Activated naive CD8-positive, alpha-beta T cell treated with anti-CD3 and anti-CD28 coated beads for 36 hours (primary cell): ENCODE measurements at places on chromosomes 16 and 17. TPM values are rescaled to one million over a fixed set of nuclear protein-coding genes. Genes with fewer than 3 reads are reported as not detected.

DNA sequence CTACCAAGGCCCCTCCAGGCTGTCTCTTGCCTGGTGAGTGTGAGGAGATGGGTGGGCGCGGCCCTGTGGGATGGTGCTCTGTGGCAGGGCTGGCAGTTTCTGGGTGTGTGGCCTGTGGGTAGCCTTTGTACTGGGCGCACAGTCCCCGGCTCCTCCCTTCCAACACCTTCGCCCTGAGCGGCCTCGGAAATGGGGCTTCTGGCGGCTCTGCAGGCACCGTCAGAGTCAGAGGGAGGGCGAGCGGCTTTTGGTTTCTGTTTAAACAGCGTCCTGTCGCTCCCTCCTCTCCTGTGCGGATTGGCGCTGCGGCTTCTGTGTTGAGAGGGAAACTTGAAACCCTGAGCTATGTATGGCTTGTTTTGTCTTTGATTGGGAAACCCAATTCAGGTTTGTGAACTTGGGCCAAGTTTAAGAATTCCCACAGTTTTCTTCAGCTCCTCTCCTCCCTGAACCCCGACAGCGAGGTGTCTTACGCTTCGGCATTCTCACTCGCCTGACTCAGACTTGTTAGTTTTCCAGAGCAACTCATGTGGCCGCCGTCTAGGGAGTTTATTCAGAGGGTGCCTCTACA, 8.3 kb upstream of the ZNF750 start:
- peak overlapping the region; percentile 47 for H3K4me3 ChIP-seq
- peaks cover 15% of the 10 kb centered on the region for H3K4me1 ChIP-seq

DNA sequence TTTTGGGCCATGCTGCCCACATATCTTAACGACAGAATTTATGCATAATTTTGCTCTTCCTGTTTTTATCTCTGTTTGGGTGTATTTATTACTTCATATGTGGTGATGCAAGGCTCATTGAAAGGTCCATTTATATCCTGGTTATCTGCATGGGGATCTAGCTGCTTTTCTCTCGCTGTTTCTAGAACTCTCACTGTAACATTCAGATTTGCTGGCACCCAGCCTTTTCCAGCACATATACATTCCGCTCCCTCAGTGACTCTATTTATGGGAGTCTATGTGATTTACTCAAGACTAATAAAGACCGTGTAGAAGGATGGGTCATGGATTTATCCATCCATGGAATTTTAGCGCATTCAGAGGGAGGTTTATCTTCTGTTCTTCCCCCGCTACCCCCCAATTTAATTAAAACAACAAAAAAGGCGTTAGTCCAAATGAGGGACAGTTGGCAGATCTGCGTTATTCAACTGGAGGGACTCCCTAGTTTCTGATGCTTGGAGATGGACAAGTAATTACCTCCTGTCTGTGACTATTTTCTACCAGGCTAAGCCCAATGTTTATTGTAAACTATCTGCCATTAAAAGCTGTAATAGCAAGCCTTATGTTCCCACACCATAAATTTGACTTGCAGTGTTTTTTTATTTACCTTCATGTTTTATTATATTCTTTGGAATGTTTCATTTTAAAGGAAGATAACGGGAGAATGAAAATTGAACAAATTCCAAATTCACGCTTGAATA, 19.8 kb upstream of the MARCHF10 start:
- H3K27ac ChIP-seq = no peak overlapping the region
- H3K36me3 ChIP-seq = no peaks in the 10 kb centered on the region
- no peak overlapping the region for H3K4me3 ChIP-seq
- no peaks in the 10 kb centered on the region for H3K27me3 ChIP-seq

GRCh38 chr17:52383493-52384100, 225.1 kb upstream of the CA10 start:
- H3K27ac ChIP-seq = no peak overlapping the region
- no peak overlapping the region for H3K4me3 ChIP-seq
- no peaks in the 10 kb centered on the region for H3K36me3 ChIP-seq
- DNase-seq = peak; percentile 22

DNA sequence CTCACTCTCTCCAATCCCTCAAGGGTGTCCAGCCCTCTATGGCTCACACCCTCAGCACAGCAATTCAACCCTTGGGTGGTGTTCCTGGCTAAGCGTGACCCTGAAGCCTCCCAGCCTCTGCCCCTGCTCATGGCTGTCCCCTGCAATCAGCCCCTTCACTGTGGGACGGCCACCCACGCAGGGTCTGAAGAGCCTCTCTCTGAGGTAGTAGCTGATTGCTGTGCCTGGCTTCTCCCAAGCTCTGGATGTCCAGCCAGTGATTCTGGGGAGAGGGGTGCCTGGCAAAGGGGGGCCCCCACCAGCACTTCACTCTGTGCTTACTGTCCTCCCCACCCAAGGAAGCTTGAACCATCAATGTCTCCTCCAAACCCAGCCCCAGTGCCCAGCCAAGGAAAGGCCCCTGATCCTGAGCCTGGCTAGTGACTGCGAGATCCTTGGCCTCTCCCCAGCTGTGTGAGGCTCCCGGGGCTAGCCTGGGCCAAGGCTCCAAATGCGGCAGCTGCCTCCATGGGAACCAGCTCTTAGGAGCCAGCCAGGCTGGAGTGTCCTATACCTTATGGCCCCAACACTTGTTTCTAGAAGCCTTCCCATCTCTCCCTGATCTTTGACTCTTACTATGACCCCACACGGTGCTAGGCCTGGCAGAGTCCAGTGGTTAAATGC, 9.9 kb downstream of the MTSS2 start:
- H3K27ac ChIP-seq = no peak overlapping the region
- H3K4me1 ChIP-seq = peaks cover 1% of the 10 kb centered on the region
- H3K36me3 ChIP-seq = peaks cover 2% of the 10 kb centered on the region
- no peak overlapping the region for H3K4me3 ChIP-seq
- no peaks in the 10 kb centered on the region for H3K27me3 ChIP-seq
- DNase-seq = no peak

DNA sequence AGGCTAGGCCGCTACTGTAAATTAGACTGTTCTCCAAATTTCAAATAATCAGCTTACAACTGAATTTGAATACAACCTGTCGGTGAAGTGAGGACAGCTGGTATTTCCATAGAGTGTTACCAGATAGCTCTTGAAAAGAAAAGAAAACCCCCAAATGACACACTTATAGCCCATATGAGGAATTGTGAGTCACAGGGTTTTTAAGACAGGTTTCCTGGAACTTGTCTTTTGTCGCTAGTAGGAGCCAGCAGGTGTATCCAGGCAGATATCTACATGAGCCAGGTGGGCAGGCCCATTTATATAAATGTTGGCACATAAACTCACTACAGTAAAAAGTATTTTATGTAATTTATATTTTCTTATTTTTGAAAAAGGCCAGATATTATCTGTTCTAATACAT, 24.0 kb downstream of the TNRC6A start:
- peaks cover 51% of the 10 kb centered on the region for H3K4me1 ChIP-seq
- peak overlapping the region; percentile 82 for H3K27ac ChIP-seq
- peak; percentile 12 for DNase-seq
- H3K27me3 ChIP-seq = no peaks in the 10 kb centered on the region
- peaks cover 27% of the 10 kb centered on the region for H3K36me3 ChIP-seq
- peak overlapping the region; percentile 26 for H3K4me3 ChIP-seq

- H3K4me3 ChIP-seq = no peak overlapping the region
- DNase-seq = peak; percentile 4
- H3K27me3 ChIP-seq = no peaks in the 10 kb centered on the region
- H3K4me1 ChIP-seq = peaks cover 31% of the 10 kb centered on the region
- peak overlapping the region; percentile 54 for H3K27ac ChIP-seq
Observed at GRCh38 chr16:12539185-12539929, 264.3 kb downstream of the CPPED1 start.

DNA sequence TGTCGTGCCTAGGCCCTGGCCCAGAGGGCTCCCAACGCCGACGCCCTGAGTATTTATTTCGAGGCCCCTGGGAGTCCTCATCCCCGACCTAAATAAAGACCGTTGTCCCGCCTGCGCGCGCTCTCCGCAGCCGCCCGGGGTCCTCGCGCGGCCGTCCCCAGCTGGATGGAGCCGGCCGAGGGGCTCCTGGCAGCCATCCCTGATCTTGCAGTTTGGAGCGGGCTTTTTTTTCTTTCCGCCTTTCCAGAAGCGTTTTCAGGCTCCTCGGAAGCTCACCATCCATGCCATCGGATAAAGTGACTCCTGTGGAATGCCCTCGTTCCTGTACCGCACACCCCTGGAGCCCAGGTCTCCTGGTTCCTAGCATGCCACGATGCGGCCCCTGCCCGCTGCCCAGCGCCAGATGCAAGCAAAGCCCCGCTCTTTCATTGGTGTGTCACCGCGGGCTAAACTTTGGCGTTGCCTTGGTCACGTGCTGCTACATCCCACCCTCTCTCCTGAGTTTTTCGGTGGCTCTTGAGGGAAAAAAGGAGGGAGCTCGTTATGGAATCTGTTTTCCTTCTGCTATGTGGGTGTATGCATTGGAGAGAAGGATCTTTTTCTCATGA, 716 bp downstream of the TMEM94 start:
- peaks cover 1% of the 10 kb centered on the region for H3K36me3 ChIP-seq
- DNase-seq = peak; percentile 28
- H3K4me3 ChIP-seq = peak overlapping the region; percentile 91
- H3K27ac ChIP-seq = peak overlapping the region; percentile 90
- peaks cover 3% of the 10 kb centered on the region for H3K27me3 ChIP-seq

- no peak for DNase-seq
Observed at GRCh38 chr16:10081201-10081940, 100.9 kb downstream of the GRIN2A start.

DNA sequence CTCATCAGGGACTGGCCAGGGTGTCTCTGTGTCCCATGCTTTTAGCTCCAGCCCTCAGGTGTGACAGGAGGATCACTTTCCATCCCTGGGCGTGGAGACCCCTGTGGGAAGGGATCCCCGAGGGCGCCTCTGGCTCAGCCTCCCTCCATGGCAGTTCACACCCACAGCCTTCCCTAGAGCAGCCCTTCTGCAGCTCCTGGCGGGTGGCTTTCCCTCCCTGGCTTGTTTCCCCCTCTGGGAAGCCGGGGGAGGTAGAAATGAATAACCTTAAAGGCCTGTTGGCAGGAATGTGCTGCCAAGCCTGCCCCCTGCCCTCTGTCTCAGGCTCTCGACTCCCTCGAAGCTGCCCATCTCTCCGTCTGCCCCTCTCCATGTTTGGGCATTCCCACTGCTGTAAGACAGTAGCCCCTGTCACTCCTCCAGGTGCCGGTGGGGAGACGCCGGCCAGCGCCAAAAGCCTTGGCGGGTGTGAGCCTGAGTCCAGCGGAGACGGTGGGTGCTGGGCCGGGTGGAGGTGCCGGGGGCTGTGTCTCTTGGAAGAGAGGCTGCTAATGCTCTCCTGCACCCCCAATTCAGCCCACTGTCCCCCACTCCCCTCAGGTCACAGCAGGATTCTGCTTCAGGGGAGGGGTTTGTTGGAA, 2.1 kb upstream of the ATP2A1 start:
- DNase-seq = no peak
- H3K4me1 ChIP-seq = peaks cover 25% of the 10 kb centered on the region

- peak overlapping the region; percentile 33 for H3K4me3 ChIP-seq
- H3K27me3 ChIP-seq = no peaks in the 10 kb centered on the region
- H3K4me1 ChIP-seq = peaks cover 82% of the 10 kb centered on the region
Observed at GRCh38 chr17:20271011-20271610, 196.2 kb downstream of the LGALS9B start.

- no peak for DNase-seq
- no peak overlapping the region for H3K4me3 ChIP-seq
- no peaks in the 10 kb centered on the region for H3K36me3 ChIP-seq
Observed at GRCh38 chr16:80046848-80047247, 446.3 kb upstream of the MAF start.

- H3K27me3 ChIP-seq = no peaks in the 10 kb centered on the region
- no peak overlapping the region for H3K27ac ChIP-seq
- peak; percentile 5 for DNase-seq
- no peak overlapping the region for H3K4me3 ChIP-seq
- peaks cover 6% of the 10 kb centered on the region for H3K36me3 ChIP-seq
Observed at GRCh38 chr16:27639561-27640276, 89.8 kb downstream of the KATNIP start.

DNA sequence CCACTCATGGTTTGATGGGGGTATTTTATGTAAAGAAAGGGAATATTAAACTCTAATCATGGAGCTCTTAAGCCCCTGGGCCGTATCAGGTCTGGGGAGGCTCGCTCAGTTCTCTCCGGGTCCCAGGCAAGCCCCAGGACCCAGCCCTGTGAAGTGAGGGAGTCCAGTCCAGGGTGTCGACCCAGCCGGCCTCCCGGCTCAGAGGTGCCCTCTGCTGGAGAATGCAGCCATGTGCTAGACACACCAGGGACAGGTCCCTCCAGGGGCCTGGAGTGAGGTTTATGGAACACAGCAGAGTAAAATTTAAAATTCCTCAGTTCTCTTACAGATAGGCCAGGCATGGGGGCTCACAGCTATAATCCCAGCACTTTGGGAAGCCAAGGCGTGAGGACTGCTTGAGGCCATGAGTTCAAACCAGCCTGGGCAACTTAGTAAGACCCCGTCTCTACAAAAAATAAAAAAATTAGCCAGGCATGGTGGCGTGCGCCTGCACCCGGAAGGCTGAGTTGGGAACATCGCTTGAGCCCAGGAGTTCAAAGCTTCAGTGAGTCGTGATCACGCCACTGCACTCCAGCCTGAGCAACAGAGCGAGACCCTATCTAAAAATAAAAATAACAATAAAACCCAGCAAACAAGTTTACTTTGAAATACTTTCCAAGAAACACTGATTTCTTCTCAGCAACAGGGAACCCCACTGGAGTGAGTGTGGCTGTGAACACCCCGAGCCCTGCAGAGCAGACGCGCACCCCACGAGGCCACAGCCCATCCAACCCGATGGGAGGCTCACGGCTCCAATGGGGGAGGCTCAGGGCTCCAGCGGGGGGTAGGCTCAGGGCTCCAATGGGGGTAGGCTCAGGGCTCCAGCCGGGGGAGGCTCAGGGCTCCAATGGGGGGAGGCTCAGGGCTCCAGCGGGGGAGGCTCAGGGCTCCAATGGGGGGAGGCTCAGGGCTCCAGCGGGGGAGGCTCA, 72.2 kb downstream of the ZNF778 start:
- no peak overlapping the region for H3K4me3 ChIP-seq
- H3K27ac ChIP-seq = no peak overlapping the region
- peak; percentile 72 for DNase-seq

Gene ASIC2
- total RNA-seq = not detected

Gene SPATA32
- total RNA-seq = 0.62 TPM

Gene KCNG4
- not detected for total RNA-seq

Gene LIG3
- 43.5 TPM for total RNA-seq

Gene LITAFD
- not detected for total RNA-seq

Gene NDRG4
- total RNA-seq = 6.8 TPM
